H9 (cell line): ENCODE measurements at places on chromosomes 13 and 19. TPM values are rescaled to one million over a fixed set of nuclear protein-coding genes. Genes with fewer than 3 reads are reported as not detected.

GRCh38 chr13:33554919-33555791 lies 262.8 kb upstream of the RFC3 start:
- H3K27ac ChIP-seq = no peak overlapping the region
- H3K27me3 ChIP-seq = no peaks in the 10 kb centered on the region
- H3K4me3 ChIP-seq = no peak overlapping the region
- no peak for DNase-seq
- no peaks in the 10 kb centered on the region for H3K4me1 ChIP-seq

The ARHGAP45 gene
- 35.0 and 39.8 TPM in 2 replicates for total RNA-seq

The RFPL4A gene
- total RNA-seq = not detected in 2 replicates

The CCDC169 gene
- 19.1 and 20.5 TPM in 2 replicates for total RNA-seq

The KCNJ14 gene
- 1.1 and 1.2 TPM in 2 replicates for total RNA-seq

The CPT1C gene
- total RNA-seq = 66.4 and 74.6 TPM in 2 replicates

- no peaks in the 10 kb centered on the region for H3K27me3 ChIP-seq
- H3K4me1 ChIP-seq = no peaks in the 10 kb centered on the region
- H3K36me3 ChIP-seq = no peaks in the 10 kb centered on the region
- no peak overlapping the region for H3K27ac ChIP-seq
Measured at GRCh38 chr13:29918845-29919244, 68.4 kb upstream of the UBL3 start.
